ENCODE measurements at places on chromosomes 11 and 22.

- DNase-seq, result no peak
These were observed 279.9 kb upstream of the B3GAT1 start for GRCh38 chr11:134691985-134692384.

DNA sequence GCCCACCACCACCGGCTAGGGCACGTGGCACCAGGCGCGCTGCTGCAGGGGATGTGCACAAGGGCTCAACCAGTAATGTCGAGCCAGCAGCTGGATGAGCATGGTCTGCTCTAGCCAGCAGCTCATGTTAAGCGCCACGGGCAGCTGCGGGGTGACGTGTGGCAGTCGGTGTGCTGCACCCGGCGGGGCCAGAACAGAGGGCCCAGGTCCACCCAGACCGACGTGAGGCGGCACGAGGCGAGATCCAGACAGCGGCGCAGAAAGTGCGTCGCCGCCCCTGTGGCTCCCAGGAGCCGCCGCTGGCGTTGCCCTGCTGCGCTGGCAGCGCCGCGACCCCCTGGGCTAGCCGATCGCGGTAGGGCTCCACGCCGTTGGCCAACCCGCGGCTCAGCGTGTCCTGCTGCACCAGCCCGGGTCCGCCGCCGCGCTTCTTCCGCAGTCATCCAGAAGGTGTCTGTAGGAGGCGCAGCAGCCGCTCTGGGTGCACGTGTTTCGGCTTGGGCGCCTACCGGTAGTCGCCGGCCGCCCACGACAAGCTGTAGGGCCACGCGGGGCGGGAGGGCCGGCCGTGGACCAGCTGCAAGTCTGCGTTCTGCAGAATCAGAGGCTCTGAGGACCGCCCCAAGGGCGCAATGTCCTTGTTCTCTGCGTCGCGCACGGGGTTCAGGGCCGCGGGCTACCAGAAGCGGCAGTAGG lies 4.6 kb upstream of the GALR3 start:
- DNase-seq, result peak; percentile 41

DNA sequence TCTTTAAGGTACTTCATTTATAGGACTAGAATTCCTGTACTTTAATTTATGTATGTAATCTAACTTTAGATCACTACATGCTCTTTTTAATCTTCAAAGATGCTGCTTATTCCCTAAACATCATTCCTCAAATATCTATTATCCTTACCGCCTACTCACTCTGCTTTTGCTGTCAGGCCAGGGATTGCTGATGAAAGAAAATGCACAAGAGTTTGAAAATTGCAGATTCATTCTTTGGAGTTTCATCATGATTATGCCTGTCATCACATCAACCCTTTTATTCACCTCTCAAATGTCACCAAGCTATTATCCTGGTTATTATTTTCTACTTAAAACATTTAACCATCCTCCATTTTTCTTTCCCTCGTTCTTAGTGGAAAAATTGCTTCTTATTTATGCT lies 802.7 kb downstream of the METTL15 start:
- no peak for DNase-seq

- peak; percentile 80 for DNase-seq
These were observed 17.0 kb upstream of the IL2RB start for GRCh38 chr22:37166675-37167066.

DNA sequence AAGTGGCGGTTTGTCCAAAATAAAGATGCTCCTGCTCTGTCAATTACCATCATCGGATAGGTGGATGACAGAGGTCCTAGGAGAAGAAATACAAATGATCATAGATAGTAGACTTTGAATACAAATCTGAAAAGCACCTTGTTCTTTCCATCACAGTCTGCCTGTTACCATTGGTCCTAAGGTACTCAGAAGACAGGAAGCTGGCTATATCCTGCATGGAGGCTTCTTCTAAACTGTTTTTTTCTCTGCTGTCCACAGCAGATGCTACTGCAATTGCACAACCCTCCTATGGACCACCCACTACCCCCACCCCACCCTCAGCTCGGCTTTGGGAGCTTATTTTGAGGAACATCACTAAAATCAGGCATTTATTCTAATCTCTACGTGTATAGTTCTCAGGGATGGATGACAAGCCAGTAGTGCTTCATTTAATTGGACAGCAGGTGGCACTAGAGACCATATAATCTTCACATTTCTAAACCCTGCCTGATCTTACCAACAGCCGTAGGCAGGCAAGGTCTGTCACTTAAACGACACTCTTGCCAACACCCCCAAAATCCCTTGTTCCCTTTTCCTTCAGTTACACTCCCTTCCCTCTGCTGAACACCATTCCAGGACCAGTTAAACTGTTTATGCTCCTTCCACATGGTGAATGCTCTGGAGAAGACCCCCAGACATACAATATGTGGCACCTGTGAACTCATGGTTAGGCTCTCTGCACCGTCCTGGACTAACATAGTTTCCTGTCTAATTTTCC lies 6.6 kb upstream of the PTS start:
- DNase-seq, result peak; percentile 64

GRCh38 chr11:123375832-123376231 lies 54.2 kb upstream of the GRAMD1B start:
- no peak for DNase-seq

DNA sequence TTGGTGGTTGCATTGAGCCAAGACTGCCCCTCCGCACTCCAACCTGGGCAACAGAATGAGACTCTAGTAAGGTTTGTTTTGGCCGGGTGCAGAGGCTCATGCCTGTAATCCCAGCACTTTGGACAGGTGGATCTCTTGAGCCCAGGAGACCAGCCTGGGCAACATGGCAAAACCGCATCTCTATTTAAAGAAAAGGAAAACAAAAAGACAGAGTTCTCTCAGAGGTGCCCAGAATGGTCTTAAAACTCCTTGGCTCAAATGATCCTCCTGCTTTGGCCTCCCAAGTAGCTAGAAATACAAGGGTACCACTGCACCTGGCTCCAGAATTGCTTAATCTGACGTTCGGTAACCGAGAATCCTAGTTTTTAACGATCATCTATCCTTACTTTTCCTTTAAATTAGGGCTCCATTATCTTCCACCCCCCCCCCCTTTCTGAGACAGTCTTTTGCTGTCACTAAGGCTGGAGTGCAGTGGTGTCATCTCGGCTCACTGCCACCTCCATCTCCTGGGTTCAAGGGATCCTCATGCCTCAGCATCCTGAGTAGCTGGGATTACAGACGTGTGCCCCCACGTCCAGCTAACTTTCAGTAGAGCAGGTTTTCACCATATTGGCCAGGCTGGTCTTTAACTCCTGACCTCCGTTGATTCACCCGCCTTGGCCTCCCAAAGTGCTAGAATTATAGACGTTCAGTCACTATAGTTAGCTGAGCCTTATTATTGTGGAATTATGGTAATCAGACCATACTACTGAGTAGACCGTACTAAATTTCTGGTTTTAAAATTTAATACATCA lies 1.7 kb downstream of the RPS25 start:
- DNase-seq, result no peak

DNA sequence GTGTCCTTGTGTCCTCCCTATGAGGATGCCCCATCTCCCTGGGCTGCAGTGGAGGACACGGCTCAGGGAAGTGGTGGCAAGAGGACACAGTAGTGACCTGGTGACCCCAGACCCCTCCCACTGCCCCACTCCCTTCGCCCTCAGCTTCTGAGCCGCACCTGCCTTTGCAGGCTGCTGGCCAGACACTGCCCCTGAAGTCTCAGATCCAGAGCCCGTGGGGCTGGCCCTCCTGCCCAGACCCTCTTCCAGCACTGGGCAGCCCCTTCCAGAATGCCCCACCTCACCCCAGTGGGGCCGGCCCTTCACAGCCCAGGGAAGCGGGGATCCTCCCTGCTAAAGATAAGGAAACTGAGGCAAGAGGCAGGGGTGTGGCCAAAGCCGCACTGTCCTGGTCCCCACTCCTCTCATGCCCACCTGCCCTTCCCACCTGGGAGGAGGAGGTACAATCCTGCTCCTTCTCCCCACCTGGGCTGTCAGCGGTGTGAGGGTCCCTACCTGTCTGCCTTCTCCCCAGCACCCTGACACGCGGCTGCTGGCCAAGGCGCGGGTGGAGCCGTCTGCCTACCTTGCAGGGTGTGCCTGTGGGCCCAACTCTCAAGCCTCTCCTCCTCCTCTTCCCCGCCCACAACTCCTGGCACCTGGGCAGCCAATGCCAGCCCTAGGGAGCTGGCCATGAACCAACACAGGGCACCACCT lies 17.3 kb downstream of the TRPM5 start:
- DNase-seq, result no peak

DNA sequence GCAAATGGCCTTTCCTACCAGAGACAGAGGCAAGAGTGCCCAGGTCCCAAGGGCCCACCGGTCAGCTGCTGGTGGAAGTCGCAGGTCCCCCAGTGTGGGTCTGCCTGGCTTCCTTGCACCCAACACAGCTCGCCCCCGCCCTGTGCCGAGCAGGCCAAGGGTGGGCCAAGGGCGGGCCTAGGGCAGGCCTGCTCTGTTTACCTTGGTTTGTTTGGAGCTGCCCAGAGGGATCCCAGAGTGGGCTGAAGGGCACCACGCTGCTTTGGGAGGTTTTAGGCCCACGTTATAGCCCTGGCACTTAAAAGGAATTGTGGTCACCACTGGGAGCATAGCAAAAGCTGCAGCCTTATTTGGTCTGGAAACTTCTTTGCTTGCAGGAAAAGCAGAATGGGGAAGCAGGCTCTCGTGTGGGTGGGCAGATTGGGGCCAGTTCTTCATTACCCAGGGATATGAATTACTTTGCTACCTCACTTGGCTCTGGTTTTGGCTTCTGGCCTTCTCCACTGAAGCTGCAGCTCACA lies 38.0 kb downstream of the MRGPRD start:
- no peak for DNase-seq

DNA sequence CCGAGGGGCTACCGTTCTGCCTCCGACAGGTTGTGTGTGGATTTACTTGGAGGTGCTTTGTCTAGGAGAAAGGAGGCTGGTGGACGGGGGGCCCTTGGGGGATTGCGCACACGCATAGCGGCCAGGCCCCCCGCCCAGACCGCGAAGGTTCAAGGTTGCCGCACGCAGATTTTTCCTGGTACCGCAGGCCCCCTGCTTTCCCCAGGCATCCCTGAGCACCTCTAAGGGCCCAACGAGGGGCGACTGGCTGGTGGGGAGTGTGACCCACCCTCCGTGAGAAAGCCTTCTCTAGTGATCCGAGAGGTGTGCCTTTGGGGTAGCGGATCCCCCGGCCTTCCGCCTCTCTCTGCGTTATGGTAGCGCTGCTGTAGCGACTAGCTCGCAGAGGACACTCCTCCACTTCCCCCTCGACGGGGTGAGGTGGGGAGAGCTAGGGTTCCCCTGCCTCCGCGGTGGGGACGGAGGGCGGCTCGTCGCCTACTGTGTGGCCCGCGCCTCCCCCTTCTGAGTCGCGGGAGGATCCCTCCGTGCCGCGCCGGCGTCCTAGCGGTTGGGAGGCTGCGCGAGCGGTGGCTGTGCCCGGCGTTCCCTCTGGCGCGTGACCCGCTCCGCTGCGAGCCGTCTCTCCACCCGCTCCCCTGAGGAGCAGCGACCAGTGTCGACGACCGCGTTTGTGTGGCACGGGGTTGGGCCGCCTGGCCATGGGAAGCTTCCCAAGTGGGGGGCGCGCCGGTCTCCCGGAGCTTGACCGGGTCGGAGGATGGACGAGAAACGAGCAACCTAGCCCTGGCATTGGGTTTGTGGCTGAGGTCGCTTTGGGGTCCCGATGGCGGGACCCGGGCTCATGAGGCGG lies 3900.0 kb upstream of the OR11H1 start:
- no peak for DNase-seq

DNA sequence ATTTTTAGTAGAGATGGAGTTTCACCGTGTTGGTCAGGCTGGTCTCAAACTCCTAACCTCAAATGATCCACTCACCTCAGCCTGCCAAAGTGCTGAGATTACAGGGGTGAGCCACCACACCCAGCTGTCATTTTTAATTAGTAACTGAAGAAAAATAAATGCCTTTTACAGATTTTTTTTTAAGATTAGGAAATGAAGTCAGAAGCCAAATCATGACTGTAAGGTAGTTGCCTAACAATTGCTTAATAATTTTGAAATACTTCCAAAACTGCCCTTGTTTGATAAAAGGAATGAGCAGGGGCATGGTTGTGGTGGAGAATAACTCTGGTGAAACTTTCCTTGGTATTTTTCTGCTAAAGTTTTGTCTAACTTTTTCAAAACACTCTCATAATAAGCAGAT lies 98.9 kb upstream of the SLC5A12 start:
- DNase-seq, result no peak

- no peak for DNase-seq
These were observed 11.2 kb upstream of the TPCN2 start for GRCh38 chr11:69037544-69037943.

DNA sequence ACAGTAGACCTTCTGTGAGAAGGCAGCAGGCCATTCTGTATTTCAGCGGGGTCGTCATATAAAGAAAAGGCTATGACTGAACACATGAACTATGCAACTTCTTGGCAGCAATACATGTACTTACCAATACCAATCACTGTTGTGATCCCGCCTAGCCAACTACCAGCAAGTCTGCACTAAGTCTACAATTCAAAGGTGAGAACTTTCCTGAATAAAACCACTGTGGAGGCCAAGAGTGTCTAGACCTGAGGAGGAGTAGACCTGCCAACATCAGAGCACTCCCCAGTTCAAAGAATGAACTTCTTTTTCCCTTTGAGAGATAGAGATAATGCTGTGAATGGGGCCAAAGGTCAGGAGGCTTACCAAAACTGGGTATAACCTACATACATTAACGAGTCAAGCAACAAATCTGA lies 108.2 kb downstream of the SIK3 start:
- peak; percentile 49 for DNase-seq

DNA sequence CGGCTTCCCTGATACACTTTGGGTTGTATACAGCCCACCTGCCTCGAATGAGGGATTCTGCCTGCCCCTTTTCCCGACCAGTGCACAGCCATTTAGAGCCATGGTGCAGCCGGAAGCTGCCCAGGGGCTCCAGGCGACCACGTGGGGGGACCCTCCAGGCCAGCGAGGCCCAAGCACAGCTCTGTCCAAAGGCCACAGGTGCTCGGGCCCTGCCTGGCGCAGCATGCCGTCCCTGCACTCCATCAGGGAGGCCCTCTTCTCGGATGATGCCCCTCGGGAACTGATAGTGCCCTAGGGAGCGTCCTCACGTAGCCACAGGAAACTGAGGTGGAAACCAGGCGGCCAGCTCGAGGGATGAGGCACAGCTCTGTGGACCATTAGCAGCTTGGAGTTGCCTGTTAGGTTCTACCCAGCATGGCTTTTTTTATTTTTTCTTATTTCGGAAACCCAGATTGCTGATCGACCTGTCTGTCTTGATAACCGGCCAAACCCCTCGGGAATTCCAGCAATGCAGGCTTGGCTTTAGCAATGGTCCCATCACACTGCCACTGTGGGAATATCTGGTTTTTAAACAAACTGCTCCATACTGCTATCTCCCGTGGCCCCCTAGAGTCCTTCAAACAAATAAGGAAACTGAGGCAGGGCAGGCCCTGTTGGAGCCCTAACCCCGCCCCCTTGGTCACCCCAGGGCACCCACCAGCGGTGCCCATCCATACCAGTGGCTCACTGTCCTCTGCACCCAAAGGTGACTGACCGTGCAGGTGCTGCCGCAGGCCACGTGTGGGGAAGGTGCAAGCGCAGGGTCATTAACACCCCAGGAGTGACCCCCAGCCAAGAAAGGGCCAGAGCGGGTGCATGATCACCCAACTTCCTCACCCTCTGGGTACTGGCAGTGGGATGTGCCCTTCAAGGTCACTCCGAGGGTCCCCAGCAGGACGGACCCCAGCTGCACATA lies 8.0 kb downstream of the ANO1 start:
- DNase-seq, result no peak

GRCh38 chr11:92834296-92835020 lies 135.0 kb upstream of the MTNR1B start:
- no peak for DNase-seq

- no peak for DNase-seq
These were observed 26.7 kb upstream of the RASL10A start for GRCh38 chr22:29342177-29342576.
